Activated gamma-delta T cell (primary cell): ENCODE measurements at places on chromosomes 7 and 10.

GRCh38 chr10:70779511-70780369 is 5.4 kb downstream of the TBATA start:
- DNase-seq, result no peak

- DNase-seq, result no peak
These were observed 102.1 kb upstream of the MDFIC start for GRCh38 chr7:114819616-114820362.

DNA sequence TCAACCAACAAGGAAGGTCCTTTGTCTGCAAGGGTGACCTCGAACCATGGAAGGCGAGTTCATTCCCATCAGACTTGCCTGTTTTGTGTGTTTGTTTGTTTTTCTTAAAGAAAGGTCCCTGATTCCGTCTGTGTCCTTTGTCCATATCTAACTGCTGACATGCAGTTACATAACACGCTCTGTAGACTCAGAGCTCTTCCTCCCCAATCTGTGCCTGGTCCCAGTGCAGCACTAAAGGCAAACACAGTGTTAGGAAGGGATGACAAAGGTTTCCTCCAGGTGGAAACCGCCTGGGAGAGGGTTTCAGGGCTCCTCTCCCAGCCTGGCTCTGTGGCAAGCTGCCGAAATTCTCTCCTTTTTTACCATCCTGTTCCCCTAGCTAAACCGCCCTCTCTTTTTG is 13.4 kb downstream of the JCAD start:
- no peak for DNase-seq

DNA sequence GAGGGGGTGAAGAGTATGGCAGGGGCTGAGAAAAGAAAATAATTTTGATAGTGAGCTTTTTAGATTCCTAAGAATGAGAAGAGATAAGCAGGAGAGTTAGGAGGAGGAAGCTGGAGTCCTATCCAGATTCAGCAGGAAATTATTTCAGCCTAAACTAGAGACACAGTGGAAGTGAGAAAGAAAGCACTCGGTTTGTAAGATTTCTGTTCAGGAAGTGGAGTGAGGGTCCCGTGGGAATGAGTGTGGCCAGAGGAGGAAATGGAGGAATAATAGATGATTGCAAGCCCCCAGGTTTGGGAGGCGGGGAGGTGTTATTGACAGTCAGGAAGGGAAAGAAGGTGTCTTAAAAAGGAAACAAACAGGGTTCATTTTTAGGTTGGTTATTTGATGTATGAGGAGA is 84.8 kb upstream of the NRP1 start:
- no peak for DNase-seq

DNA sequence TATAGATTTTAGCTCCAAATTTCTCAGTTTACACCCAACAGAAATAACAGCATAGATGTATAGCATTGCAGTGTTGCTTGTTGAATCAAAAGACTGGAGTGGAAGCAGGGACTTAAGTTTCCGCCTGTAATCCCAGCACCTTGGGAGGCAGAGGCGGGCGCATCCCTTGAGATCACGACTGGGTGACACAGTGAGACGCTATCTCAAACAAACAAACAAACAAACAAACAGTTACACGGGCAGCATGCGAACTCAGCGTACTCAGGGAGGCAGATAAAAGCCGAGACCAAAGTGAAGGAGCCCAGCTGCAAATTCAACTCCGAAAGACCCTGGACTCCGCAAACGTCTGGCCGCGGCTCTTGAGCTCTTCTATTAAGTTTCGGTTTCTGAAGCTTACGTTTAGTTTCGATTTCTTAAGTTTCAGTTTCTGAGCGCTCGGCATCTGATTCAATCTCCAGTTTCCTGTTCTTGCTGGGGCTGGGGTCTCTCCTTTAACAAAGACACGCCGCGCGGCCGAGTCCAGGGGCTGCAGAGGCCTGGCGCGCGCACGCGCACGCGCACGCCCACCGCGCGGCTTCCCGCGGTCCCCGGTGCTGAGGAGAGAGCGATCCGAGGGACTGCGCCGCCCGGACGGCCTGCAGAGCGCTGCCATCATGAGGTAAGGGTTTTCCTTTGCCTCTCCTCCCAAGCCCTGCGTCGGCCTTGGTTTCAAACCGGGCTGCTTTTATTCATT is at the start of gene IFIT5:
Gene IFIT5 (plus strand): TSS at position 423 of the 733 bp plus-strand sequence. CDS start 231 bp downstream, at position 654.
- DNase-seq, result peak; percentile 51

DNA sequence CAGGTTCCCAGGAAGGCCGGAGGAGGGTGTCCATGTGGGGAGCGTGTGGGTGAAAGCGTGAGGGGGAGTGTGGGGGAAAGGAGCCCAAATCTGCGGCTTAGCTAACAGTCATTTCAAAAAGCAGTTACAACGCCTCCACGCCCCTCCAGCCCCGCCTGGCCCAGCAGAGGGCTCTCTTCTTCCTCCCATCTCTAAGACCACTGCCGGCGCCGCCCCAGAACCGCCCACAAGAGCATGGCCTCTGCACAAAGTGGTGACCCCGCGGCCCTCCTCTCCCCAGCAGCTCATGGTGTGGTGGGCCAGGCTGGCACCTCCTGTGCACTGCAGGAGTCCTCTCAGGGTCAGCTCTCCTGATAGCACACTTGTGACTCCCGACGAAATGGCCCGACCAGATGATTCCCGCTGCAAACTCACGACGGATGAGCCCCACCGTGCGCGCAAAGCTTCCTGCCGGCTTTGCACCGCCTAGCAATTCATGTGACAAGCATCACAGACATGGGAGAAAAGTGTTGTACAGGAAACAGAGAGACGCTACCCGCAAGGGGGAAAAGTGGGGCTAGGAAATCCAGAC is 12.4 kb upstream of the HUS1 start:
- peak; percentile 69 for DNase-seq

DNA sequence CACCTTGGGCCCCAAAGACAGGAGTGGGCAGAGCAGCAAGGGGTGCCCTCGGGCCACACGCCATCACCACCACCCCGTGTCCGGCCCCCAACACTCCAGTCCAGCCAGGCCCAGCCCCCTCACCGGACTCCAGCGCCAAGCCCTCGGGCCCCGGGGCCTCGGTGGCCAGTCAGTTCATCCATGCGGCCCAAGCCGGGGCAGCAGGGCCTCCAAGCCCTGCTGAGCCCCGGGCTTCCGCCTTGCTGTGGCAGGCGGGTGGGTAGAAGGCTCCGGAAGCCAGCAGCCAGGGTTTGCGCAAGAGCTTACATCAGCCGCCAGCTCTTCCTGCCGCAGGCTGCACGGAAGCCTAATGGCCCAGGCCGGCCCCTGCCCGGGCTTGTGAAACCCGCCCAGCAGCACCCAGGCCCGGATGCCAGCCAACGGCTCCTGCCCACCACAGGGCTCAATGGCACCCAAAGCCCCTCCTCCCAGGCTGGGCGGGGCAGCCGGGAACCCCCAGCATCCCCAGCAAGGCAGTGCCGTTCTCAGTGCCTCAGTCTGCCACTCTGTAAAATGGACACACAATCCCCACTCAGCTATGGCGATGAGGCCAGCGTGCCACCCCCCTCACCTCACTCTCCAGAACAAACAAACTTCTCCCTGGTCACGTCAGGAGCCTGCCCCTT is 26.5 kb downstream of the TNRC18 start:
- DNase-seq, result peak; percentile 91

- DNase-seq, result no peak
These were observed 107.5 kb upstream of the SDK1 start for GRCh38 chr7:3193379-3194120.

DNA sequence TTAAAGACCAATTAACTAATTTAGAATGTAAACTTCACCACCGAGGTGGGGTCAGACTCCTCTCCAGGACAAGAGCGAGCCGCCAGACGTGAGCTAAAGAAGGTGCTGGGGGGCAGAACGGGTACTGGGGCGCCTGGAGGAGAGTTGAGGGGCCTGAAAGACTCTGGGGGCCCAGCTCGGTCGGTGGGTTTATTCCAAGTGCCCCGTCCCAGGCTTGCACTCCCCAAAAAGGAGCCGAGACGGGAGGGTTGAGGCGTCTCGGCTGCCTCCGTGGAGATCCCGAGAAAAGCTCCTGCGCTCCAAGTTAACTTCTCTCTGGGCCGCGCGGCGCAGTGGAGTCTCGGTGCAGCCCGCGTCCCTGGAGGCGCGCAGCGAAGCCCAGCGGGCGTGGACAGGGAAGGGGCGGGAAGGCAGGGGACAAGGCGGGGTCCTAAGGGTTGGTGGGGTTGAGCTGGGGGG is 553.3 kb downstream of the TFEC start:
- no peak for DNase-seq

DNA sequence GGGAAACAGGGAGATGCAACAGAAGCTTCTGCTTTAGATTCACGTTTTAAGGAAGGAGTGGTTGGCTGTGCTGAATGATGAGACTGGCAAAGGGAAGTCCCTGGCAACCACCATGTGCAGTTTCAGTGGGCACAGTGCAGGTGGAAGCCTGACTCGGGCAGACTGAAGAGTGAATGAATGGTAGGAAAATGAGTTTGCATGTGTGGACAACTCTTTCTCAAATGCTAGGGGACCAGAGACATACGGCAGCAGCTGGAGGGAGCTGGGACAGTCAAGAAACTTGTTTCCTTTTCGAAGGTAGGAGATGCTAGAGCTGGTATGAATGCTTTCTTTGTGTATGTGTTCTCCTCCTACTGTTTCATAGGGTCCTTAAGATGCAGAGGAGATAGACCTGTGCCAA is 29.0 kb downstream of the PODXL start:
- DNase-seq, result no peak

GRCh38 chr7:50610521-50611277 is 45.5 kb upstream of the DDC start:
- DNase-seq, result no peak

DNA sequence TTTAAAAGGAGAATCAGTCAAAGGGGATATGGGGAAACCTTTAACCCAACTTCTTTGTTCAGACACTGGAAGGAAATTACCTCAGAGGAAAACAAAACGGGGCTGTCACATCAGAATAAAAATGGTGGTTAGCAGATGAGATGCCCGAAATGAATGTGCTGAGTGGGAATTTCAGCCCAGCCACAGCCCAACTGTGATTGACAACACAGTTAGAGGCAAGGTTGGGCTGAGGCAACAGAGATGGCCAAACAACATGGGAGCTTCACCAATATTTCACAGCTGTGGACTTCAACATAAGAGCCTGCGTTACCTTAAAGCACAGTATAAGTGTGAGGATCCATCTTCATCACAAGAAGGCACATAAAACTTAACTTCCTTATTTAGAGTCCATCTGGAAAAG is 133.5 kb upstream of the PTPRZ1 start:
- no peak for DNase-seq

DNA sequence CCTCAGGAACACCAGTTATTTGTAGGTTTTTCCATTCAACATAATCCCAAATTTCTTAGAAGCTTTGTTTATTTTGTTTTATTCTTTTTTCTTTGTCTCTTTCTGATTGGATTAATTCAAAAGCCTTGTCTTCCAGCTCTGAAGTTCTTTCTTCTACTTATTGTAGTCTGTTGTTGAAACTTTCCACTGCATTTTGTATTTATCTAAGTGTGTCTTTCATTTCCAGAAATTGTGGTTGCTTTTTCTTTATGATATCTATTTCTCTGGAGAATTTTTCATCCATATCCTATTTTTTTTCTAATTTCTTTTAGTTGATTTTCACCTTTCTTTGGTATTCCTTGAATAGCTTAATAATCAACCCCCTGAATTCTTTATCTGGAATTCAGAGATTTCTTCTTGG is 58.5 kb downstream of the SLC18A2 start:
- no peak for DNase-seq

DNA sequence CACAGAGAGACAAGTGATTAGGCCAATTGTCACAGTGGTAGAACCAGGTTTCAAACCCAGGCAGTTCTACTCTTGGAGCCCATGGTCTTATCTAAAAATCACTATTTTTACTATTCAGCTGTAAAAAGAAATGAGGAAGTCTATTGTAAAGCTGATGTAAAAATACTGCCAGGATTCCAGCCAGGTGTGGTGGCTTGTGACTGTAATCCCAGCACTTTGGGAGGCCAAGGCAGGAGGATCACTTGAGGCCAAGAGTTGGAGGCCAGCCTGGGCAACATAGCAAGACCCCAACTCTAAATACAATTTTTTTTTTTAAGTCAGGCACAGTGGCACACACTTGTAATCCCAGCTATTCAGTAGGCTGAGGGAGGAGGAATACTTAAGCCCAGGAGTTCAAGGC is 40.4 kb downstream of the HIP1 start:
- DNase-seq, result no peak

GRCh38 chr7:140059273-140060242 is 3.2 kb downstream of the PARP12 start:
- DNase-seq, result no peak

DNA sequence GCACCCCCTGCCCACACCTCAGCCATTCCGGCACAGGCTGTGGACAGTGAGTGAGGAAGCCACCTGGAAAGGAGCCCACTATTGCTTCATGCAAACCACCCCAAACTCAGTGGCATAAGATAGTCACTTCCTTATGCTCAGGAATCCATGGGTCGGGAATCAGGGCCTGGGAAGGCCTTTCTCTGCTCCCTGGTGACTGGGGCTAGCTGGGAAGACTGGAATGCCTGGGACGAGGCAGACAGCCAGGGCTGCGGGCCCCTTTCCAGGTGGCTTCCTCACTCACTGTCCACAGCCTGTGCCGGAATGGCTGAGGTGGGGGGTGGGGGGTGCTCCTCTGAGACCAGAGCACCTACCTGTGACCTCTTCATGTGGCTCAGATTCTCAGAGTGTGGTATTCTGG is 74.1 kb upstream of the GRB10 start:
- no peak for DNase-seq

GRCh38 chr10:117550076-117550475 is 7.5 kb downstream of the EMX2 start:
- DNase-seq, result no peak

- DNase-seq, result no peak
These were observed 113.0 kb downstream of the DOCK1 start for GRCh38 chr10:127018298-127018650.

DNA sequence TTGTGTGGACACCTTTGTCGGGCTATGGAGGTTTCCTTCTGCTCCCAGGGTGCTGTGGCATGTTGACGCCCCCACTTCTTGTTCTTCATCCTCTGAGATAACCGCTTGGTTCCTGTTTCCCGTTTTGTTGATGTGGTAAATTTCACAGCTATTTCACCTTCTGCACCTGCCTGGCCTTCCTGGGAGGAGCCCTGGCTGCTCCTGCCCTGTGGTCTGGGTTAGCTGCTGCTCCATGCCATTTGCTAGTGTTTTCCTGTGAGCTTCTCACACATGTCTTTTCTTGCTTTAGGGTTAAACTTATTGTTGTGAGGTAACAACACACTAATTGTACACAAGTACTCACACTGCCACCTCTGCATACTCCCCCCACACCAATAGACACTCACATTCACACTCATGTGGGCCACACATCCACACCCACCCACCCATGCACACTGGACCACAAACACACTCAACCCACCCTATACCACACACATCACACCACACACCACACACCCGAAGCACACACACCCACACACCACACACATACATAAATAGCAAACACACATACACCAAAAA is 46.5 kb upstream of the MSMB start:
- DNase-seq, result no peak

DNA sequence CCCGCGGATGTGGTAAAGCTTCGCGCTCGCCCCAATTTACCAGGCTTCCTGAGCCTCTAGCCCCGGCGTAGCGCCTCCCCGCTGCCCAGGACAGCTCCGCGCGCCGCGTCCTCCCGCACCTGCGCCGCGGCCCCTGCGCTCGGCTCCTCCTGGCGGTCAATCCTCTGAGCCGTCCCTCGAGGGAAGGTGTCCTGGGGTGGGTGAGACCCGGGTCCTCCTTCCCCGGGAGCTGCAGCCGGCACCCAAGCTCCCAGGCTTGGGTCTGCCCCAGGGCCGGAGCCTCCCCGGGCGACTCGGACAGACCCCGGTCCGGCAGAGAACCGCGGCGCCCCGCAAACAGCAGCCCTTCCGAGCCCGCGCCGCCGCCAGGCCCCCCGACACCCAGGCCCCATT is 512 bp downstream of the OSBPL3 start:
- peak; percentile 71 for DNase-seq

- DNase-seq, result no peak
These were observed 51.5 kb downstream of the CCDC71L start for GRCh38 chr7:106609416-106609815.

GRCh38 chr10:11587722-11588259 is 23.7 kb downstream of the USP6NL start:
- no peak for DNase-seq
